ENCODE measurements at places on chromosomes 2 and 18. TPM values are rescaled to one million over a fixed set of nuclear protein-coding genes. Genes with fewer than 3 reads are reported as not detected.

Gene INO80D
- 19.9 TPM for total RNA-seq

DNA sequence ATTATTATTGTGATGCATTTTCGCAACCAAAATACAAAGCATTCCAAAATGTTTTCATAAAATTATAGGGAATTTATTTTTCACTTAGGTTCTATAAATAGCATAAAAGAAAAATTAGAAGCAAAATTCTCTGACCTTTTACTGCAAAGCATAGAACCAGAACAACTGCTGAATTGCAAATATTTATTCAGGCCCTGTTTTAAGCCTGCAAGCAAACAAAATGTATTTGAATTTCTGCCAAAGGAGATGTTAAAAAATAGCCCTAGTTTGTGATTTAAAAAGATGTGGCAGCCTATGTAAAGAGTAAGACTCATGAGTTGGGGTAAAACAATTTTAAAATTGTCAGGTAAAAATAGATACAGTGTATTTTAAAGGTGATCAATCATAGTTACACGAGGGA is 138.1 kb downstream of the KCNJ3 start:
- DNase-seq: no peak

GRCh38 chr2:134445985-134446382 is 192.1 kb downstream of the MGAT5 start:
- no peak for DNase-seq

Gene TBR1
- not detected for total RNA-seq

Gene ANKRD30BL
- total RNA-seq: not detected

GRCh38 chr2:17164550-17164949 is 353.7 kb downstream of the RAD51AP2 start:
- no peak for DNase-seq

Gene NT5C1B
- total RNA-seq: 0.42 TPM

Gene GALNT14
- total RNA-seq: 1.0 TPM

Gene RNF125
- total RNA-seq: 5.0 TPM

DNA sequence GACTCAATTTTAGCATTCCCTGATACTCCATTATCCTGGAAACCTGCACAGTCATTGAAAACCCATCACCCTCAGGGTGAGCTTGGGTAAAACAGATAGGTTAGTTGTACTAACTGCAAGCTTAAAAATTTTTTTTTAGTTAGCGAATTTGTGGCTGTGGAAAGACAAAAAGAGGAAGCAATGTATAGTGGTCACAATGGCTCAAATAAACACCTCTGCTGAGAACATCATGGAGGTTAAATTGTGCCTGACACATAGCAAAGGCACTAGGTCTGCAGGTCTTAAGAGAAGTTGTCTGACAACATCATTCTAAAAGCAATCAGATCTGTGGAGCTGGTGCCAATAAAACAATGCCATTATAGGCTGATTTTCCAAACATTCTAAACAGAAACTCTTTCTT is 84.4 kb upstream of the CAVIN2 start:
- no peak for DNase-seq

Gene ACTR2
- 93.3 TPM for total RNA-seq

DNA sequence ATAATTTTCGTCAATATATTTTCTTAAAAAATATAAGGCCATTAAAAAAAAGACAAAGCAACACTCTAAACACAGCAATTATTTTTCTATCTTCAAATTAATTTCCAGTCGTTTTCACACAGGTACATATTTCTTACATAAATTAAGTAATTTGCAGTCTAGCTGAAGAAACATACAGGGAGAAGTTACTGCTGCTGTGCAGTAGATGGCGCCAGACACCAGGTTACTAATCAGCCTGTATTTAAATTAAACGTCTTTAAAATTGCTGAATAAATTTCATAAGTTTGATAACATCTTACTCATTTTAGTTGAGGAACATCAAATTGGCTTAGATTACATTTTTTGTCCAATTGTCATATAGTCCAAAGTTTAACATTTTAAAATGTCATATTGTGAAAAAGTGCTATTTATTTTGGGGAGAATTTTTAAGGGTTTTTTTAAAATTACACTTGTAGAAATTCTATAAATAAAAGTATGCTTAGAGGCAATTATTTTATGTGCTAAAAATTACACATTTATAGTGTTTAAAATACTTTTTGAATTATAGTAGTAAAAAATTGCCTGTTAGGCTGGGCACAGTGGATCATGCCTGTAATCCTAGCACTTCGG is 88.4 kb downstream of the PMAIP1 start:
- no peak for DNase-seq

- no peak for DNase-seq
These were observed 118.5 kb upstream of the ALPP start for GRCh38 chr2:232260075-232260474.

Gene GPR45
- not detected for total RNA-seq

Gene C2orf74
- 36.6 TPM for total RNA-seq

Gene GKN1
- not detected for total RNA-seq

DNA sequence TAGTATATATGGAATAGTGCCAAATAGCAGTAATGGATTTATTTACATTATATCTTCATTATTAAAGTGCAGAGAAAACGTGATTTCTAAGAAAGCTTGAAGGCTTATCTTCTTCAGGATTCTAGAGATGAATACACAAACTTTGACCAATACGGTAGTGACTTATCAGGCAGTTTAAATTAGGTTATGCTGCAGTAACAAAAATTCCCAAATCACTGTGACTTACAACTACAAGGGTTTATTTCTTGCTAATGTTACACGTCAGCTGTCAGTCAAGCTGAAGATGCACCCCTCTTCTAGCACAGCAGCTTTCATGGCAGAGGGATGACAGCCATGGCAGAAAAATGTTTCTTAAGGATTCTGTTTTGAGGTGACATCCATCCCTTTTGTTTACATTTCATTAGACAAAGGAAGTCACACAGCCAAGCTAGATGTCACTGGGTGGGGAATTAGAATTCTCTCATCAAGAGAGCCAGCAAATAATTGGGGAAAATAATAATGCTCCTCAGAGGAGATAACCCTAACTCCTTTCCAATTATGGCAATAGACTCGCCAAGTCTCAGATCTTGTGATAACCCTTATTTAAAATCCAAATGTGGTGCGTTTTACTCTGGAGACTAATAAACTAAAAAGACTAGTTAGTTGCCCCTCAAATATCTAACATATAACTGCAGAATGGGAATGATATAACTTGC is 268.3 kb upstream of the CYP26B1 start:
- no peak for DNase-seq

Gene RESP18
- total RNA-seq: not detected

GRCh38 chr2:96116879-96117533 is 635 bp upstream of the ADRA2B start:
- DNase-seq: no peak

Gene TEKT4
- total RNA-seq: not detected

DNA sequence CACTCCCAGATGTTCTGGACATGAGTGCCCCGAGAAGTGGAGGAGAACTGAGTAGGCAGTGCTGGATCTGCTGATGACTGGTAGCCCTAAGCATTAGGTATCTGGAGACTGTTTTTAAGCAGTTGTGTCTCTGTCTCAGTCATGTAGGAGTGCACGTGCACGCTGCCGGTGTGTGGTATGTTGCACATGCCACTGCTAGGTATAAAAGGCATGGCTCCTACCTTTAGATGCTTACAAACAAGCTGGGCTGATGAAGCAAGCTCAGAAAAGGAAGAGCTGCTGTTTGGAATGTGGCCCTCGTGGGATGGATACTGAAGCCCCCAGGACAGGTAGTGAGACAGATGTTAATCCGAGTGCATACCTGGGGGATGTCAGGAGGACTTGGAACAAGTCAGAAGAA is 49.1 kb downstream of the HK2 start:
- no peak for DNase-seq

DNA sequence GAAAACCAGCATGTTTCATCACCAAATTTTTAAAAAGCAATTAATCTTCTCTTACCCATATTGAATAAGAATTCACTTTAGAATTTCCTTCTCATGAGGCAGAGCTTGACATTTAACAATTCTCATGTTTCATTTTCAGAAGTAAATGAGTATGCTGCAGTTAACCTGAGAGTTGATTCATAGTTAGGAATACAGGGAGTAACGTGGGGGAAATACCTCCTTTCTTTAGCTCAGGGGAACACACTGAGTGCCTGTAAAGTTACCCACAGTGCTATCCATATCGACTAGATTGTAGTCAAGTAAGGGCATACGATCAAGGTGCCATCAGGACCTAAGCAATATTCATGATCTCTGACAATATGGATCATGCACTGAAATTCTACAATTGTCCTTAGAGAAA is 38.9 kb upstream of the ATIC start:
- no peak for DNase-seq

Gene PLGLB2
- total RNA-seq: 0.66 TPM

- DNase-seq: no peak
These were observed 145.0 kb downstream of the PID1 start for GRCh38 chr2:229126066-229126465.

- DNase-seq: no peak
These were observed 105.5 kb downstream of the GCA start for GRCh38 chr2:162449471-162449870.

DNA sequence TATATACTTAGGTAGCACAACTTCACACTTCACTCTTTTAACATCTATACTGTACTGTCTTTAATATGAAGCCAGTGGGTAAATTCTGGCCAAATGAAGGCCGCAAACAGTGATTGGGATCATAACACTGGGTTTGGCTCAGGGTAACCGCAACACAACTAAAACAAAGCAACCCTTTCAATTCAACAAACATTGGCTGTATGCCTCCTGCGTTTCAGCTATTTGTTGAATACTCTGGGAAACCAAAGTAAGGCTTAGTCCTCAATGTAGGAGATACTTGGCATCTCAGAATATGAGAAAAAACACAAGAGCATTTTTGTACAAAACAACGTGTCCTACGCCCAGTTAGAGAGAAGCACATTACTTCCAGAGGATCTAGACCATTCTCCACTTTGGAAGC is 693.3 kb upstream of the KLHL29 start:
- no peak for DNase-seq

DNA sequence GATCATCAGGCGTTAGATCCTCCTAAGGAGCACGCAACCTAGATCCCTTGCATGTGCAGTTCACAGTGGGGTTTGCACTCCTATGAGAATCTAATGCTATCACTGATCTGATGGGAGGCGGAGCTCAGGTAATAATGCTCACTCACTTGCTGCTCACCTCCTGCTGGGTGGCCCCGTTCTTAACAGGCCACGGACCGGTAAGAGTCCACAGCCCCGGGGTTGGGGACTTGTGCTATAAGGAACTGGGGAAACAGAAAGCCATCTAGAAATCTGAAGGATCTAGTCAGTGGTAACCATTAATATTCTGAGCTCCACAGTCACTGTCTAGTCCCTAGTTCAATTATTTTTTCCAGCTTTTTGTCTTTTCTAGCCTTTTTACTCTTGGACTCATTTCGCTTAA is 44.7 kb upstream of the GAREM2 start:
- no peak for DNase-seq

- DNase-seq: no peak
These were observed 12.1 kb downstream of the MXD1 start for GRCh38 chr2:69926849-69927515.

Gene CXXC1
- total RNA-seq: 55.2 TPM

GRCh38 chr2:60577682-60578283 is 24.3 kb upstream of the BCL11A start:
- peak; percentile 8 for DNase-seq

GRCh38 chr2:6392966-6393365 is 472.7 kb downstream of the CMPK2 start:
- DNase-seq: no peak

DNA sequence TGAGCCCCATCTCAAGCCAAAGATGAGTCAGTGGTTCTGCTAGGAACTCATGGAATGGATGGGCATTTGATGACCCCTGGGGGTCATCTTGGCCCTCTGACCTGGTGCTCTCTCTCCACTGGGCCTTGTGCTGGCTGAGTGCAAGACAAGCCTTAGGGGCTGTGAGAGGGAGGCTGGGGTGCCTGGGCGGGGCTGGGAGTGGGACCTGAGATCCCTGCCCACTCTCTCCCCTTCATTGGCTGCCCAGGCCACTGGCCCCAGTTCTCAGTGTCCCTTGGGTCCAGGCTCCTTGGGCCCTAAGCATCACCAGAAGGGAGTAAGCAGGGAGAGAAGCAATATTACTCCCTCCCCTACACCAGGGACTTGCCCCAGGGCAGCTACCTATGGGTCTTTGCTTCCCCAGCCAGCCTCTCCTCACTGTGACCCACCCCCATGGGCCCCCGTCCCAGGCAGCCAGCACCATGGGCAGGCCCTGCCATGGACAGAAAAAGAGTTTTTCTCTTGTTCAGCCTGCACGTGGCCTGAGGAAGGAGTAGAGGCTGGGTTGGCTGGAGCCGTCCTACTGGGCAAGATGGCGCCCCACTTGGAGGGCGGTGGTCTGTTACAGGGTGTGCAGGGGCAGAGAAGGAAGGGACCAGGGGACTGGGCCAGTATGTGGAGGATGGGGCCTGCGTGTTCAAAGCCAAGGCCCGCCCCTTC is 33.6 kb downstream of the ATOH8 start:
- no peak for DNase-seq

Gene AQP12A
- total RNA-seq: not detected

Gene PKDCC
- total RNA-seq: 290 TPM

Gene SGPP2
- 0.32 TPM for total RNA-seq

Gene INHBB
- 1.2 TPM for total RNA-seq
